ENCODE measurements at places on chromosomes 1 and 21.

DNA sequence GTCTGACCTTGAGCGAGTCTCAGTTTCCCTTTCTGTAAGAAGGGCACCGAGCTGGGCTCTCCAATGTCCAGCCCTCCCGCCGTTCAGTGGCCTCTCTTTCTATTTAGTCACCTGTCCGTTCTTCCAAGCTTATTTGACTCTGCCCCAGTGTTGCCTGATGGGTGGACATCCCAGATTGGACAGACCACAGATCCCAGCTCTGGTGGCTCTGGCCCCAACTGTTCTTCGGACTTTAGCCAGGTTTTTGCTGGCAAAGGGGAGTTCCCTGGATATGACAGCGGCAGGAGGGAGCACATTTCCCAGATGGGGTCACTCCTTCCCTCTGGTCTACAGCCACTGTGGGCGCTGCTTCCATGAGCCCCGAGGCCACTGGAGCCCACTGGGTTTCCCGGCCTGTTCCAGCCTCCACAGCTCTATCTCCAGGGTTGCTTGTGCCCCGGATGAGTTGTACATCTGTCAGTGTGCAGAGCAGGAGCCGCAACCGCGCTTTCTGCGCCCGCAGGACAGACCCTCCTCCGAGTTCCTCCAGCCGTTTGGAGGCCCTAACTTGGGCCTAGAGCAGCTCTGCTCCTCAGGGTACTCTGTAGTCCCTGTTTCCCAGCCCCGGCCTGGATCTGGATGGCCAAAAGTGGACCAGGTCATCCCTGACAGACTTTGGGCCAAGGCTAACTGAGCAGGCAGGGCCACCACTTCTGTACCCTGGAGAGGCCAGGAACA is 3.8 kb downstream of the DMBX1 start:
- no peak for DNase-seq

GRCh38 chr1:94113589-94114226 is 7.2 kb downstream of the ABCA4 start:
- no peak for DNase-seq

DNA sequence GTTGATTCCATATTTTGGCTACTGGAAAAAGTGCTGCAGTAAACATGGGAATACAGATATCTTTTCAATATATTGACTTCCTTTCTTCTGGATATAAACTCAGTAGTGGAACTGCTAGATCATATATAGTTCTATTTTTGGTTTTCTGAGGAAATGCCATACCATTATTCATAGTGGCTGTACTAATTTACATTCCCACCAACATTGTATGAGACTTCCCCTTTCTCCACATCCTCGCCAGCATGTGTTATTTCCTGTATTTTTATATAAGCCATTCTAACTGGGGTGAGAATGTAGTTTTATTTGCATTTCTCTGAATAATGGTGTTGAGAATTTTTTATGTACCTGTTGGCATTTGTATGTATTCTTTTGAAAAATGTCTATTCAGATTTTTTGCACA is 385.2 kb downstream of the NUF2 start:
- no peak for DNase-seq

- DNase-seq: no peak
Observed at GRCh38 chr21:43658769-43659135, 536 bp downstream of the HSF2BP start.

- no peak for DNase-seq
Observed at GRCh38 chr1:230629511-230629910, 12.8 kb upstream of the COG2 start.
